Right renal pelvis (tissue), 4 donors: ENCODE measurements at places on chromosomes 4 and X.

GRCh38 chr4:25900310-25900709, 13.7 kb upstream of the SMIM20 start:
- DNase-seq: no peak

DNA sequence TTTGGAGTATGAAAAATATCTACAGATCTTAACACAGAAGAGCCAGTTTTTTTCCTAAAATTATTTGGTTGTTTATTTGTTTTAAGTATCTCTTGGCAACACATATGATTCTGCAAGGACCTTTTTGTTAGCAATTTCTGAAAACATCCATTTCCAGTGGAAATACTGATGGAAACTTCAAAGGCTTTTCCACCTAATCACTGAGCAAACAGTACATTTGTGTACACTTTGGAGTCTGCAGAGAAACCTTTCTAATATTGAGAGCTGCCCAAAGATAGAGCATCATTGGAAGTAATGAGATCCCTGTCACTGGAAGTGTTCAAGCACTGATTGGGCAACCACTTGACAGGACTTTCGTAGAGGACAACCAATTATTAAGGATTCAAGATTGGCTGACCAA, 69.7 kb upstream of the TFDP3 start:
- no peak for DNase-seq

DNA sequence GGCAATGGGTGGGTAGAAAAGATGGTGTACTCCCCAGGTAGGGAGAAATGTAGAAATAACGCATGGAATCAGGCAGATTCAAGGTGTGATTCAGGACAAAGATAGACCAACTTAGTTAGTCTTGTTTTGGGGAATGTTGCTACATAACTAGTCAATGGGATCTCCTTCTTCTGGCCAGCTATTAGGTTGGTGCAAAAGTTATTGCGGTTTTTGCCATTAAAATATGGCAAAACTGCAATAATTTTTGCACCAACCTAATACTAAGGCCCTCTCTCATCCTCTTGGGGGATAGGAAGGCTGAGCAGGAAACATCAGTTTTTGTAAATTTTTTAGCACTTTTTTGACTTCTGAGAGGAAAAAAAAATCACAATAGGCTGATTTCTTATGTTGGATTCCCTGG, 23.2 kb downstream of the CYBB start:
- DNase-seq: no peak

- DNase-seq: no peak
Measured at GRCh38 chrX:153905481-153906095, 1.1 kb downstream of the AVPR2 start.

DNA sequence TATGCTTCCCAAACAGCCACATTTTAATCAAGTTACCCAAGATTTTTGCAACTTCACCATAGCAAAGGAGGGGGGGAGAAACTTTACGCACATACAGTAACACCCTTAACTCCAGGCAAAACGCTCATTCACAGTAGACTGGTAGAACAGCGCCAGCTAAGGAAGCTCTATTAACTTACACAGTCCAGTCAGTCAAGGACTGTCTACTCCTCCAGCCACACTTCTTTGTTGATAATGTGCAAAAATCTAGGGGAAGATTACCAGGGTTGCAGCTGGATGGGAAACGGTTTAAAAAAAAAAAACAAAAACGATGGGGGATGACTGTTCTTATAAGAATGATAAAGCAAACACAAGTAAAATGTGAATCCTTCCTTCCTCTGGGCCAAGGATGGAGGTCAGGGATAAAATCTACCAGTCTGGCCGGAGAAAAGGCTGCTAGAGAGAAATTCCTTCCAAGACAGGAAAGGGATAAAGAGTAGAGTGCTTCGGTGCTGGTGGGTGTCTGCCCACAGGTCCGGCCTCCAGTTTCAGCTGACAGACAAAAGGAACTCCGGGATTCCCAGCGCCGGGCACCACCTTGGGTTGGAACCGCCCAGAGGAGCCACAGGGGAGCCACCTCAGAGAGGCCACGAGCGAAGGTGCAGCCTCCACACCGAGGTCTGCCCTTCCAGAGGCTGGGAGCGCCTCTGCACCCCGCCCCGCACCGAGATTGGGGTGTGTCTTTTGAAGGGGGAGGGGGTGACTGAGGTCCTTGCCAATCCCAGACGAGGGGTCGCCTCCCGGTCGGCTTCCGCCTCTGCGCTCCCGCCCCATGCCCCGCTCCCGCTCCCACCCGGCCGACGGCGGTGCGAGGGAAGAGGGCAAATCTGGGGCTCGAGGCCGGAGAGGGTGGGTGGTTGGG, 811 bp downstream of the ANKRD50 start:
- DNase-seq: peak; percentile 69

- no peak for DNase-seq
Measured at GRCh38 chrX:776529-777230, 146.1 kb downstream of the SHOX start.

DNA sequence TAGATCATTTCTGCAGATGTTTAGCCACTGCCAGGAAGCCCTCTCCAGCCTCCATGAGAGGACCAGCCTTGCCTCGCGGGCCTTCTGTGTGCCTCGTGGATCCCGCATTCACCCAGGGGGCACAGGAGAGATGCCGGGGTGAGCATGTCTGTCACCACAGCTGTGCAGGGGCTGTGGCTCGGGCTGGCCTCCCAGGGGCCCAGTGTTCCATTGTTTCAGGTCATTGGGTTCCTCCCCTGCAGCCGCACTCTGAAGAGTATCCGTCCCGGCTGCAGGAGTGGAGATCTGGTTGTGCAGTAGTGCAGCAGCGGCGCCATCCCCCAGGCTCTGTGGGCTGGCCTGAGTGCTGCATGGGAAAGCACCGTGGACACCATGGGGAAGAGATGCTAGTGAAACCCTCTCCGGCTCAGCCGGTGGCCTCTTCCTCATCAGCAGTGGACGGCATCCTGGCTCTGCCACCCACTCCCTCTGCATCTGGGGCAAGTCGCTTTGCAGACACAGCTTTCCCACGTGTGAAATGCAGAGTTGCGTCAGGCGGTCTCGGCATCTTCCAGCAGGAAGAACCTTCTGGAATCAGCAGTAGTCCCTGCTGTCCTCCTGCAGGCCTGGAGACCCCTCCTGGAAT, 29.1 kb downstream of the TBC1D14 start:
- DNase-seq: no peak

DNA sequence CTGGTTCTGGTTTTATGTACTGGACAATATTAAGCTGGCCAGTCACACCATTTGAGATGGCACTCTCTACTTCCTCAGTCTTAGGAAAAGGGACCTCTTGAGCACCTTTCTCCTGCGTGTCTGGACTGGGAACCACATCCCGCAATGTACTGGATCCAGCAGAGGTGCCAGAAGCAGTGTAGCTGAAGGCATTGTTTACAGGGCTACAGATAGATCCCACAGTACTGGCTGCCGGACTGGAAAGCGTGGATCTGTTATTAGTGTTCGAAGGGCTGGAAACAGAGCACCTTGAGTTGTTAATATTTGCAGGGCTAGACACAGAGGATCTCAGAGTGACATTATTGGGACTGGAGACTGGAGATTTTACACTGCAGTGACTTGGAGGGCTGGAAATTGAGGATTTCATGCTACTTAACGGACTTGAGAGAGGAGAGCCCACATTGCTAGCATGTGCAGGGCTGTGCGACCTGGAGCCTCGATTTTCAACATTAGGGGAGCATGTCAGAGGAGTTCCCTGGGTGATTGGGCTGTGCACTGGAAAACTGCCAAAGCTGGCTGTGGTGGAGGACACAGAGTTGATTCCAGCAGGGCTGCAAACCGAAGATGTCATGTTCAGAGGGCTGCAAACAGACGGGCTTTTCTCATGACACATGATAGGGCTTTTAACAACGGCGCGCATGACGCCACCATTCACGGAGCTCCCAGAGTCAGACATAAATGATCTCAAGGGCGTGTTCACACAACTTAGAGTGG, 6.4 kb downstream of the NR3C2 start:
- DNase-seq: no peak

DNA sequence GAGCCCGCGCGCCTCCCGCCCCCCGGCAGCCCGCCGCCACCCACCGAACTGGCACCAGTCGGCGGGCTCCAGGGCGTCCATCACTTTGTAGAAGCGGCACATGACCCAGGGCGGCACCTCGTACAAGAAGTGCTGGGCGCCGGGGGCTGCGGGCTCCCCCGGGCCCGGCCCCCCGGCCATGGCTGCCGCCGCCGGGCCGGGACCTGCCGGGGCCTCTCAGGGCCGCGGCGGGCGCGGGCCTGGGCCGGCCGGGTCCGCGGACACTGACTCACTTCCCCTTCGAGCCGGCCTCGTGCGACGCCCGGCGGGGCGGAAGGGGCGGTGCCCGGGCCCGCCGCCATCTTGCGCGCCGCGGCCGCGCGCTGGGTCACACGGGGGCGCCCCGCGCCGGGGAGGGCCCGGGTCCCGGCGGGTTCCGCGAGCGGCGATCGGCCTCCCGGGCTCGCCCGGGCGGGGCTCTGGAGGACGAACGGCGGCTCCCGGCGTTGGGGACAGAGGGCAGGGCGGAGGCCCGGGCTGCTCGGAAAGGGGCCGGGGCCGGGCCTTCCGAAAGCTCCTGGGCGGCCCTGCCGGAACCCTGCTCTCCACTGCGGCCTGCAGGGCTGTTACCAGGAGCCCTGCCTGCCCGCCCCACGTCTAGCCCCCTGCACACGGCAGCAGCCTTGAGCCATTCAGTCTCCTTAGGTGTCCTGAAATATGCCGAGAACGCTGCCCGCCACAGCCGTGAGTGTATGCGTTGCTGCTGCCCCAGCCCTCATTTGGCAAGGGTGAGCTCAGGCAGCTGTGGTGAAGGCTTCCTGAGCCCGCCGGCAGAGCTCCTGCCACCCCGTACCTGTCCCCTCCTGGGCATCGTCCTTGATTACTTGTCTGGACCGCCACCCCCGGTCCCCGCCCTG, at the start of gene IRAK1:
TSS of gene IRAK1 (minus strand) at position 270 of the 896 bp plus-strand sequence. CDS start at position 180, 90 bp downstream.
- DNase-seq: no peak

GRCh38 chrX:290476-291166, 9.4 kb downstream of the PLCXD1 start:
- no peak for DNase-seq

DNA sequence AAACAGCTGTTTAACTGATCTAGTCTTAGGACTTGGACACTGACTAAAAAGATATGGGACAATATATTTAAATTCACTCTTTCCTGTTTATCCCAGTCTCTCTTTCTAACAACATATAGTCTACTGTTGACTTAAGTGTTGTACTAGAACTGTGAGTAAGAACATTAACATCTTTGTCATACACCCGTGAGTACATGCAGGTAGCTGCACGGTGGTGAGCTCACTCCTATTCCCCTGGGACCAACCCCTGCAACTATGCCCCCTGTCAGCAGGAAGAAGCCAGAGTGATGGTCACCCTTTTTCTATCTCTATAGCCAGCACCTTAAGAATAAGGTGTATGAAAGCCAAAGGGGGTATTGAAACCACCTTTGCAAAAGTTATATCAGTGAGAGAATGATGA, 17.6 kb downstream of the TBL1X start:
- DNase-seq: no peak

GRCh38 chrX:131262200-131262599, 26.9 kb downstream of the IGSF1 start:
- no peak for DNase-seq
